ENCODE measurements at places on chromosomes 1 and 21. TPM values are rescaled to one million over a fixed set of nuclear protein-coding genes. Genes with fewer than 3 reads are reported as not detected.

Gene OR6K3
- total RNA-seq, result not detected

Gene ECM1
- 2.2 TPM for total RNA-seq

Gene LEFTY1
- total RNA-seq, result 0.44 TPM

Gene TMOD4
- total RNA-seq, result 15.2 TPM

Gene TTC22
- 0.09 TPM for total RNA-seq

Gene MSH4
- total RNA-seq, result 0.44 TPM

Gene PSMD4
- 183 TPM for total RNA-seq

Gene PAFAH2
- 59.7 TPM for total RNA-seq

Gene PRAMEF26
- total RNA-seq, result not detected

Gene OR2T35
- total RNA-seq, result not detected

Gene PMF1
- 51.8 TPM for total RNA-seq

Gene INPP5B
- total RNA-seq, result 14.2 TPM

Gene SLFNL1
- total RNA-seq, result 0.58 TPM

Gene MCOLN2
- 0.18 TPM for total RNA-seq

Gene VCAM1
- total RNA-seq, result 18.4 TPM

Gene MAP10
- 2.9 TPM for total RNA-seq

- no peak for DNase-seq
- no peak overlapping the region for H3K4me3 ChIP-seq
- no peaks in the 10 kb centered on the region for H3K4me1 ChIP-seq
- H3K36me3 ChIP-seq, result no peaks in the 10 kb centered on the region
- no peaks in the 10 kb centered on the region for H3K27me3 ChIP-seq
Measured at GRCh38 chr1:101938681-101939080, 58.0 kb downstream of the OLFM3 start.

DNA sequence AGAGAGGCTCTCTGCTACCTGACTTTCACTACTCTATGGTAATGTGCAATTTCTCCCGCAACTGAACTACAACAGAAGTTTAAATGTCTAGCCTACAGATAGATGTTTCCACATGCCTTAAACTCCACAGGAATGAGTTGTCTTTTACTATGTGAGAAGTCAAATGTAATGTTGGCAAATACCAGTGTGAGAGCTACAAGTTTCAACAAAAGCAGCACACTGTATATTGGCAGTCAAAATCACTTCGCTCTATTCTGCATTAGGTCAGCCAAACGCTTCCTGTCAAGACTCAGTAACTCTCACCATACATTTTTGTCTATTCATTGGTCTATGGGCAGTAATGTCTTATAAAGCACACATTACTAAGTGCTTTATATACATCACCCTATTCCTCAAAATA, 41.9 kb downstream of the LUZP1 start:
- peaks cover 6% of the 10 kb centered on the region for H3K4me1 ChIP-seq
- H3K27ac ChIP-seq, result no peak overlapping the region
- no peaks in the 10 kb centered on the region for H3K36me3 ChIP-seq
- H3K4me3 ChIP-seq, result no peak overlapping the region

GRCh38 chr1:205774198-205775014, 876 bp downstream of the RAB29 start:
- H3K4me3 ChIP-seq, result peak overlapping the region; percentile 71
- H3K4me1 ChIP-seq, result peaks cover 8% of the 10 kb centered on the region
- DNase-seq, result peak; percentile 29
- no peaks in the 10 kb centered on the region for H3K36me3 ChIP-seq
- H3K27me3 ChIP-seq, result peaks cover 21% of the 10 kb centered on the region

GRCh38 chr1:200206761-200207160, 179.3 kb downstream of the NR5A2 start:
- H3K36me3 ChIP-seq, result no peaks in the 10 kb centered on the region
- H3K27me3 ChIP-seq, result no peaks in the 10 kb centered on the region
- no peak for DNase-seq

GRCh38 chr1:212981571-212982328, 31.4 kb downstream of the VASH2 start:
- H3K4me3 ChIP-seq, result no peak overlapping the region
- H3K27ac ChIP-seq, result peak overlapping the region; percentile 94
- peaks cover 64% of the 10 kb centered on the region for H3K4me1 ChIP-seq
- peak; percentile 57 for DNase-seq
- H3K36me3 ChIP-seq, result peaks cover 49% of the 10 kb centered on the region

GRCh38 chr1:51314974-51315373, 15.4 kb downstream of the TTC39A start:
- no peaks in the 10 kb centered on the region for H3K27me3 ChIP-seq
- no peak overlapping the region for H3K27ac ChIP-seq
- DNase-seq, result no peak
- no peak overlapping the region for H3K4me3 ChIP-seq

DNA sequence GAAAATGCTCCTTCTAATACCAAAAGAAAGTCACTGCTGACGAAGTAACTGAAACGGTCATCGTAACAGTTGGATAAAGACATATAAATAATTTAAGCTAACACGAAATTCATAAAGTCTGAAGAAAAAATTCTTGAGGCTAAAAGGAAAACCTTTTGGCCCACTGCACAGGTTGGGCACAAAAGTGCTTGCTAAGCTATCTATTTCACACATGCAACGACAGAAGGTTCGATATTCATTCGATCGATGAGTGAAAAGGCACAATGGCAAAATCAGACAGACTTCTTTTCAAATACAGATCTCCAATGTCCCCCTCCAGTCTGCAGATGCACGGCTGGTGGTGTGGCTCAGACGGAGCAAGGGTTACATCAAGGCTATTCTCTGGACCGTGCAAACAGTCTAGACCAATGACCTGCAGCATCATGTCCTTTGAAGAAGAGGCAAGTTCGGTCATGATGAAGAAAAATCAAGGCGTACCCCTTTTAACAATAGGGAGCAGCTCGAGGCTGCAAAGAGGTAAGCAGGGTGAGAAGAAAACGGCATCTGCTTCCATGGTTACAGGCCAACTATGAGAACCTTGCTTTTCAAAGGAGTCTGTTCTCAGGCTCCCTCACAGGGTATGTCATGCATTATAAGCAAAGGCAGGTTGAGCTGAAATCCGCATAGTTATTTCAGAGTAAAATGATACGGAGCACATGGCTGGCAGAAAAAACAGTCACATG, 579.6 kb downstream of the USP25 start:
- peak overlapping the region; percentile 54 for H3K27ac ChIP-seq
- H3K27me3 ChIP-seq, result no peaks in the 10 kb centered on the region
- DNase-seq, result no peak
- peak overlapping the region; percentile 18 for H3K4me3 ChIP-seq

- no peak overlapping the region for H3K4me3 ChIP-seq
- no peaks in the 10 kb centered on the region for H3K27me3 ChIP-seq
- DNase-seq, result no peak
- no peak overlapping the region for H3K27ac ChIP-seq
- H3K36me3 ChIP-seq, result peaks cover 2% of the 10 kb centered on the region
Measured at GRCh38 chr1:19605967-19606366, 38.1 kb upstream of the NBL1 start.

- DNase-seq, result no peak
- no peak overlapping the region for H3K4me3 ChIP-seq
- no peak overlapping the region for H3K27ac ChIP-seq
- H3K27me3 ChIP-seq, result no peaks in the 10 kb centered on the region
- no peaks in the 10 kb centered on the region for H3K36me3 ChIP-seq
Measured at GRCh38 chr1:213286235-213286634, 235.2 kb downstream of the RPS6KC1 start.

GRCh38 chr1:118147522-118147921, 37.5 kb downstream of the SPAG17 start:
- H3K4me3 ChIP-seq, result no peak overlapping the region
- no peaks in the 10 kb centered on the region for H3K27me3 ChIP-seq
- peak overlapping the region; percentile 45 for H3K27ac ChIP-seq

DNA sequence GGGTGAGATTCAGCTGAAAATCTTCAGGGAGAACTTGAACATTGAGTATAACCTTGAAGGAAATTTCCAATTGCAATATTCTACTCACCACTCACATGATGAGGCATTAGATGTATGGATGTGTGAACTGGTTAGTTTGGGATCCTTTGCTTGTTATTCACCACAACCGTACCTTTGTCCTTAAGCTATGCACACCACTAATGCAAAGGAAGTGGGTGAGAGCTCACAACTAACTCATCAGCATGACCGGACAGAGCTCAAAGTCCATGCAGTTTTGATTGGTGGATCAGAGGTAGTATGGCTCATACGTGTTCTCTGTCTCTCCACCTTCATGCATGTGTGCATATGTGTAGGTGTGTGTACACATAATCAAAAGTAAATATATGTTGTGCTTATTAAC, 43.5 kb upstream of the MROH9 start:
- no peak for DNase-seq
- no peak overlapping the region for H3K27ac ChIP-seq
- H3K4me1 ChIP-seq, result no peaks in the 10 kb centered on the region
- no peaks in the 10 kb centered on the region for H3K36me3 ChIP-seq

- no peaks in the 10 kb centered on the region for H3K27me3 ChIP-seq
- no peaks in the 10 kb centered on the region for H3K4me1 ChIP-seq
Measured at GRCh38 chr1:199010933-199011332, 372.1 kb downstream of the PTPRC start.

DNA sequence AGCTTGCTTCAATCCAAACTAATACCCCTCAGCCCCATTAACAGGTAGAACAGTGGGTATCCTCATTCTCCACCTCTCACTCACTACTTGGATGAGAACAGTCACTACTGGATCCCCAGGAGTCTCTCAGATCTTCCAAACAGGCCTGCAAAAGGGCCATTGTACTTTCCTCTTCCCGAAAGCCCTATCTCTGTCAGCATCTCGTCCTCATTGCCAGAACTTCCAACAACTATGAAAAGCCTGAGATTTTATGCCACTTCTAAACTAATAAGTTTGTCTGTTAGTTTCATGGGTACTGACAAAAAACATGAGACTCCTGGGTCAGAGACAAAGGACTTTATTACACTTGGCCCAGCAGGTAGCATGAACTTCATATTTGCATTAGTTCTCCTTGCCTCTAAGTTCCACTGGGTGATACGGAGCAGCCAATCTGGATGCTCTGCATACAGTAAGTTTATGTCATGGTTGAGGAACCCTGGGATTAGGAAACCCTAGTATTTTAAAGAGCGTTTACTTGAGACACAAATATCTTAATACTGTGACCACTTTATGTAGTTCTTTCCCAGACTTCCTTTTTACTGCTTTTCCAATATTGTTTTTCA, 38.1 kb downstream of the VANGL2 start:
- no peaks in the 10 kb centered on the region for H3K36me3 ChIP-seq
- no peaks in the 10 kb centered on the region for H3K4me1 ChIP-seq
- H3K27ac ChIP-seq, result no peak overlapping the region
- no peaks in the 10 kb centered on the region for H3K27me3 ChIP-seq

- H3K27ac ChIP-seq, result no peak overlapping the region
- H3K4me1 ChIP-seq, result no peaks in the 10 kb centered on the region
- peaks cover 32% of the 10 kb centered on the region for H3K36me3 ChIP-seq
- H3K4me3 ChIP-seq, result no peak overlapping the region
- DNase-seq, result no peak
Measured at GRCh38 chr1:13788795-13789194, 88.8 kb downstream of the PRDM2 start.

- H3K27me3 ChIP-seq, result no peaks in the 10 kb centered on the region
- DNase-seq, result no peak
- peaks cover 3% of the 10 kb centered on the region for H3K4me1 ChIP-seq
- H3K4me3 ChIP-seq, result no peak overlapping the region
- H3K27ac ChIP-seq, result no peak overlapping the region
- no peaks in the 10 kb centered on the region for H3K36me3 ChIP-seq
Measured at GRCh38 chr21:14602382-14602958, 56.4 kb upstream of the SAMSN1 start.

- peak overlapping the region; percentile 65 for H3K4me3 ChIP-seq
- peak overlapping the region; percentile 43 for H3K27ac ChIP-seq
- H3K36me3 ChIP-seq, result no peaks in the 10 kb centered on the region
Measured at GRCh38 chr1:197774466-197775281, 606 bp downstream of the DENND1B start.

GRCh38 chr21:41966041-41966833, 12.4 kb upstream of the C2CD2 start:
- no peak overlapping the region for H3K27ac ChIP-seq
- no peak overlapping the region for H3K4me3 ChIP-seq

- H3K4me1 ChIP-seq, result peaks cover 10% of the 10 kb centered on the region
- no peak overlapping the region for H3K4me3 ChIP-seq
Measured at GRCh38 chr1:206608108-206608698, 4.1 kb downstream of the EIF2D start.

DNA sequence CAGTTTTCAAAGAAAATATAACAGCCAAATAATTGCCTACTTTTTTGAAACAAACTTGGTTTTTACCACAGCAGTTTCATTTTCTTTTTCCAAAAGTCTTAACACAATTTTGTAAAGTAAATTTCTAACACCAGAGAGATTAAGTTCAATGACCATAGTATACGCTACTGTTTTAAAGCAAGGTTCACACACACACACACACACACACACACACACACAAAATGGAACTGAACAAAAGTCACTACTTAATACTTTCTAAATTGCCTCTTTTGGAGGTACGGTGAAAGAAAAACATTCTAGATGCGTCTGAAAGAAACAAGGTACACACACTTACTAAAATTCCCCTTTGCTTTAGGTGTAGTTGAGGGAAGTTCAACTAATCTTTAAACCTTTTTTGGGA, 30.1 kb downstream of the C21orf91 start:
- H3K4me1 ChIP-seq, result no peaks in the 10 kb centered on the region
- H3K27ac ChIP-seq, result no peak overlapping the region
- peaks cover 20% of the 10 kb centered on the region for H3K36me3 ChIP-seq
- DNase-seq, result no peak
- no peak overlapping the region for H3K4me3 ChIP-seq

- H3K4me3 ChIP-seq, result no peak overlapping the region
- H3K4me1 ChIP-seq, result peaks cover 8% of the 10 kb centered on the region
- H3K27ac ChIP-seq, result peak overlapping the region; percentile 39
- DNase-seq, result peak; percentile 63
Measured at GRCh38 chr1:63779338-63780211, 5.8 kb downstream of the ROR1 start.

GRCh38 chr1:235650341-235651169, 971 bp upstream of the GNG4 start:
- H3K4me3 ChIP-seq, result peak overlapping the region; percentile 35
- H3K27me3 ChIP-seq, result peaks cover 58% of the 10 kb centered on the region
- peak; percentile 39 for DNase-seq

- H3K27ac ChIP-seq, result no peak within 1 kb of the TSS
- H3K27me3 ChIP-seq, result no peaks in the 10 kb centered on the region
Measured at GRCh38 chr1:180558664-180559063, at the start of gene OVAAL. OVAAL (plus strand) TSS chr1:180558964.

DNA sequence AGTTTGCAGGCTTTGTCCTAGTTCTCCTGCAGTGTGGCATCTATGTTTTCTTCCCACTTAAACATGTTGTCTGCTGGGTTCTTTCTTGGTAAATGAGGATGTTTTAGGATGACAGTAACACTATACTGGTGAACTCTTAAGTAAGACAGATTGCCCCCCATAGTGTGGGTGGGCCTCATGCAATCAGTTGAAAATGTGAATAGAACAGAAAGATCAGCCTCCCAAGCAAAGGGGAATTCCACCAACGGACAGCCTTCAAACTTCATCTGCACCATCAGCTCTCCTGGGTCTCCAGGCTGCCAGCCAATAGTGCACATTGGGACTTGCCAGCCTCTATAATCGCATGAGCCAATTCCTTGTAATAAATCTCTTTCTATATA, 10.7 kb upstream of the TARBP1 start:
- H3K4me3 ChIP-seq, result no peak overlapping the region
- H3K36me3 ChIP-seq, result no peaks in the 10 kb centered on the region
- H3K4me1 ChIP-seq, result peaks cover 3% of the 10 kb centered on the region

DNA sequence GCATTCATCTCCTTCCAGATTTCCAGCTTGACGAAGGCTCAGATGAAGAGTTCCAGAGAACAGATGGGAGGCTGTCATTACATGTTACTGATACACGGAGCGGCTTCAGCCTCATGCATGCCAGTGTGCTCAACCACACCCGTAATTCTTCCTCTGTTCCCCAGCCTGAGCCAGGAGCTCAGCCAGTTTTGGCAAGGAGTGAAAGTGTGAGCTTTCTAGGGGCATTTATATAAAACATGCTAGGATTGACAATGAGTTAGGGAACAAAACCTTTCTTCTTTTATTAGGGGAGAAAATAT, 290.4 kb upstream of the PLXNA2 start:
- no peak overlapping the region for H3K4me3 ChIP-seq
- H3K27me3 ChIP-seq, result no peaks in the 10 kb centered on the region
- peaks cover 14% of the 10 kb centered on the region for H3K4me1 ChIP-seq
- no peaks in the 10 kb centered on the region for H3K36me3 ChIP-seq
- DNase-seq, result peak; percentile 53

Data from muscle of leg (tissue), 16 donors.